ENCODE measurements at places on chromosomes 1 and 21.

DNA sequence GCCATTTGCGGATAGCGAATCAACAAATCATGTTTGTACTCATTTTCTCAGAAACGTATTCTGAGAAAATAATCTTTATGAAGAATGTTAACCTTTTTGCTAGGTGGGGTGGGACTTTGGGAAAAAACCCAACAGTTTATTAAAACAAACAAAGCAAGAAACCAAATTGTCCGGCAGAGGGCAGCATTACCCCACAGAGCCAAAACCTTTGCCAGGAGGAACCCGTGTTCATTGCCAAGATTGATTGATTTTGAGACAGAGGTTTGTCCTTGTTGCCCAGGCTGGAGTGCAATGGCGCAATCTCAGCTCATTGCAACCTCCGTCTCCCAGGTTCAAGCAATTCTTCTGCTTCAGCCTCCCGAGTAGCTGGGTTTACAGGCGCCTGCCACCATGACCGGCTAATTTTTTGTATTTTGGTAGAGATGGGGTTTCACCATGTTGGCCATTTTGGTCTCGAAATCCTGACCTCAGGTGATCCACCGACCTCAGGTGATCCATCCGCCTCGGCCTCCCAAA, 70.8 kb upstream of the RHOU start:
- DNase-seq = peak; percentile 73

- no peak for DNase-seq
Measured at GRCh38 chr1:54013393-54014008, 4.5 kb downstream of the LDLRAD1 start.

- DNase-seq = peak; percentile 77
Measured at GRCh38 chr1:247322849-247323586, 8.6 kb downstream of the ZNF496 start.

GRCh38 chr1:59110271-59110670, 186.6 kb upstream of the FGGY start:
- no peak for DNase-seq

- DNase-seq = no peak
Measured at GRCh38 chr1:107232426-107232825, 91.6 kb downstream of the NTNG1 start.

GRCh38 chr1:207805841-207806421, 54.1 kb downstream of the CD46 start:
- no peak for DNase-seq

DNA sequence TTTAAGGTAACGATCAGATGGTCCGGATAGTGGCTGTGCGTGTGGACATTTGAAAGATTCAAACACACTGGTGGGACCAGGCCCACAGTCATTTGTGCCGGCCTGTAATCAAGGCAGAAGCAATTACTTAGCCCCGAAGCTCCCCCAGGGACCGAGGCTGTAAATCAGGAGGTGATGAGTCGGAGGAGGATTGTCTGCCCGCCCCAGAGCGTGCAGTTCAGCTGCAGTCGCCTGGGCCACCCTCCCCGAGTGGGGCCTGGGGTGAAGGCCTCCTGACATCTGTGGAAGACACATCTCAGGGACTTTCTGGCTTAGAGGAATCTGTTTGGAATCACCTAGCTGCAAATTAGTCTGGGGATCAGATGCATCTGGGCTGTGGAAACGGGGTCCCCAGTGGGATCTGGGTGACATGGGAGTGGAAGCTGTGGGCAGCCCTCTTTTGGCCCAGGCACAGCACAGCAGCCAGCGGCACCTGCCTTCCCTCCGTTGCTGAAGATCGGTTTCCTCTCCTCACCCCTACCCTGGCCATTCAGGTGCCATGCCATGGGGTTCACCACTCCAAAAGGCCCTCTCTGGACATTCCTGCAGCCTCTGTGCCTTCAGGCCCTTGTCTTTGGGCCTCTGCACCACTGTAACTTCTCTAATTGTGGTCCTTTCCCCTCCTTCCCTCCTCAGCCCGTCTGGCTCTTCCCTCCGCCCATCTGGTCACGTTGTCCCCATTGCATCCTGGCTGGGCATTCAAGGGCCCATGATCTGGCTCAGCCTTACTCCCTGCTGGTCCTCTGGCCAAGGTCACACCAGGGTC, 25.7 kb downstream of the LHX4 start:
- no peak for DNase-seq

GRCh38 chr1:26999440-26999987, 6.0 kb downstream of the TRNP1 start:
- DNase-seq = no peak

GRCh38 chr1:61427510-61427909, 297.4 kb downstream of the TM2D1 start:
- DNase-seq = no peak

All from Jurkat, Clone E6-1 (cell line).